T-cell (primary cell): ENCODE measurements at places on chromosomes 7 and 10.
A peak's percentile ranks its signal among the peaks of the same experiment; 100 is the strongest.

DNA sequence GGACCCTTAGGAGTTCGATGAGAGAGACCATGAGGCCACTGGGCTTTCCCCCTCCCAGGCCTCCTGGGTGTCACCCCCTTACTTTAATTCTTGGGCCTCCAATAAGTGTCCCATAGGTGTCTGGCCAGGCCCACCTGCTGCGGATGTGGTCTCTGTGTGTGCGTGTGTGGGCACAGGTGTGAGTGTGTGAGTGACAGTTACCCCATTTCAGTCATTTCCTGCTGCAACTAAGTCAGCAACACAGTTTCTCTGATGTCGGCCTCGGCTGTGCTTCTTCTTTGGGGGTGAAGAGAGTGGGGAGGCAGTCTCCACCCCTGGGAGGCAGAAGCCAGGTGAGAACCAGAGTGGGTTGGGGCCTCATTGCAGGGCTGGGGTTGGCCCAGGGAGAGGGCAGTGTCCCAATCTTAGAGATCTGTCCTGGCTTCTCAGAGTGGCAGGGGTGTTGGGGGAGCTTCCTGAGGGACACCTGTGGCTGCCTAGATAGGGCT lies 1.5 kb downstream of the PVRIG start:
- DNase-seq, result peak; percentile 82

DNA sequence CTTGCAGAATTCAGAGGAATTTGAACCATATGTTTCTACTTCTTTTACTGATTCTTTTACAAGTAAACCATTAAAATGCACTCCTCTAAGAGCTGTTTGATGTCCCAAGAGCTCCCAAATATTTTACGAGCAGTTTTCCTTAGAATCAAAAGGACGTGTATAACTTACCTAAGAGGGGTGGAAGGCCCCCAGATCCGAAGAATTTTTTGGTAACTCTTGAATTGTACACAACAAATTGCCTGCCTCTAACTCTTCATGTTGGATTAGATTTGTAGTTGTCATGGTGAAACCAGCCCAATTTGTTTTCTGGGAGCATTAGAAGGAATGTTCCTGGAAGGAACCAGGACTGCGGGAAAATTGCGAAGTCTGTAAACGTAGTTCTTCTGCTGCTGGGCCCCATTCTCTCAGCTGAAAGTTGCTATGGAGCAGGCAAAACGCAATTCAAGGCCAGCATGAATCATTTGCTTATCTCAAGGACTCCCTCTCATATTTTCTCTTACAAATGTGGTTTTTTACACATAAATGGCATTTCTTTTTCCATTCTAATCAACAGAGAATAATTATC lies 124.8 kb upstream of the TMEM72 start:
- DNase-seq, result no peak

DNA sequence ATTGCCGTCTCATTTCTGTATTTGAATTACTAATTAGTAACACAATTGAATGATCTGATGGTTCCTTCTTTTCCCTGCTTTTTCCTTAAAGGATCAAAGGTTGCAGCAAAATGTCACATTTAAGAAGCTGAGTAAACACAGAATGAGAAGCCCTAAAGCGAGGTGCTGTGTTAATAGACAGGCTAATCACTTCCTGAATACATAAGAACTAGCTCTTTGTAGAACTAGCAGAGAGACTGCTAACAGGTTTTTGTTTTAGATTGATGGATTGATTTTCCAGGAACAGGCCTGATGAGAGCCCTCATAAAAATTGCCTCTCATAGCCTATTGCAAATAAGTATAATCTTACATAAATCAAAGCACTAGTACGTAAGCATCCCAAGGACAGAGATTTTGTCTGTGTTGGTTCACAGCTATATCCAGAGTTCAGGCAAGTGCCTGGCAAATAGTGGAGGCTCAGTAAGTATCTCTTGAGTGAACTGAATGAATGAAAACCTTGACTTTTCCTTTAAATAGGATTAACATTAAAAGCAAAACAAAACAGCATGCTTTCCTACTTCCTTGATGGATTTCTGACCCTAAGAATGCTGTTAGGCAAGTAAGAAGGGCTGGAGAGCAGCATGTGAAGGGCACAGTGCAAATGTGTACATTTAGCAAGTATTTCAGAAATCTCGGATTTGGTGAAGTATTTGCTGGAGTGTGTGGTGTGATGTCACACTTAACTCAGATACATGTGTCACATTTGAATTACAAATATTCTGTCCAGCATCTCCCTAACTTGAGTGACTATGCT lies 3.3 kb downstream of the TMEM229A start:
- DNase-seq, result no peak

DNA sequence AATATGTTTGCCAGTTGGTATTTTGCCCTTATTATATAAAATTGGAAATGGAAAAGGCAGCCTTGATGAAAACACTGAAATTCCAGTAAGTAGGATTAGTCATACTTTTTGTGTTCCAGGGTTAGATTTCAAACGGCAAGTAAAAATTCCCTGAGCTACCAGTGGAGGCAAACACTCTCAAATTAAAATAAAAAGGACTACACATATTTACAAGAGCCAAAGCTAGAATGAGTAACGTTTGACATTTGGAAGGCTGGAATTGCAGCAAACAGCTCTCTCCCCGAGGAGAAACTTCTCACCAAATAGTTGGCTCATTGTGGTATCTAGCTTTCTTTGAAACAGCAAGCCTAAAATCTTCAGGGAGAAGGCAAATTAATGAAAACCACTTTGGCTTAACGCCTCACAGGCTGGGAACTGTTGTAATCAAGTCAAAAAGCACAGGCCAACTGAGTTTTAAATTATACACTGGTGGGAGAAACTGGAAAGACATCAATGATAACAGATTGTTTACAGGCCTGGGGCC lies 288.4 kb downstream of the SNX13 start:
- DNase-seq, result no peak

DNA sequence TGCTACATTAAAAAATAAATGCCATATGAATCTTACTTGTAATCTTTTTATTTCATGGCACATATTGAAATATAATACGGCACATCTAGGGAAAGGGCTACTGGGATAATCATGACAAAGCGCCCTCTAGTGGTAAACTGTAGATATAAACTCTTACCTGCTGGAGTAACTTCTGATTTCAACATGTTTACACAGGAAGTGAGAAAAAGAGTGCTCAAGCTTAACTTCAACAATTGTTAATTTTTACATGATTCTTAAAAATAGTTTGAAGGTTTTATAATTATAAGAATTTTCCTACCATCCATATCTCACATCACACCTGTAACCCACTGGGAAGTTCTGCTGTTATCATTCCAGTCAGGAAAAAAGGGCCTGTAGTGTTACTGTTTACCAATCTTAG lies 2.0 kb upstream of the HEPACAM2 start:
- DNase-seq, result no peak

GRCh38 chr7:143484119-143484518 lies 6.4 kb downstream of the TAS2R41 start:
- DNase-seq, result no peak

- DNase-seq, result no peak
Observed at GRCh38 chr7:26853788-26854393, 10.5 kb downstream of the SKAP2 start.

GRCh38 chr10:75191821-75192568 lies 18.6 kb upstream of the VDAC2 start:
- DNase-seq, result no peak

- DNase-seq, result no peak
Observed at GRCh38 chr10:43188702-43189101, 50.5 kb downstream of the CSGALNACT2 start.

DNA sequence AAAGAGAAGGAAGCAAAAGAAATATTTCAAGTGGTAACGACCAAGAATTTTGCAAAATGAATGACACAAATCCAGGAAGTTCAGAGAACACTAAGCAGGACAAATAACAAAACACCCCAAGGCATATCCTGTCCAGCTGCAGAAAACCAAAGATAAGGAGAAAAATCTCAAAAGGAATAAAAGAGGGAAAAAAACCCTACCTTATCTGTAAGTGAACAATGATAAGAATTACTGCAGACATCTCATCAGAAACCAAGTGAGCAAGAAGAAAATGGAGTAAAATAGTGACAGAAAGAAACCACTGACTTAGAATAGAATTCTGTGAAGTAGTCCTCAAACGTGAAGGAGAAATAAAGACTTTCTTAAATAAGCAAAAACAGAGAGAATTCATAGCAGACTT lies 21.8 kb downstream of the CARD11 start:
- no peak for DNase-seq
